Gastrocnemius medialis (tissue), 4 donors: ENCODE measurements at places on chromosomes 11 and 22. TPM values are rescaled to one million over a fixed set of nuclear protein-coding genes. Genes with fewer than 3 reads are reported as not detected.

NLRP14 gene
- not detected for total RNA-seq

POU2AF3 gene
- not detected for total RNA-seq

GRCh38 chr22:41910050-41911000, 4.5 kb downstream of the SHISA8 start:
- peak; percentile 29 for DNase-seq
- H3K27ac ChIP-seq: no peak overlapping the region
- peaks cover 38% of the 10 kb centered on the region for H3K27me3 ChIP-seq
- peaks cover 5% of the 10 kb centered on the region for H3K4me1 ChIP-seq
- H3K4me3 ChIP-seq: peak overlapping the region; percentile 47

GRCh38 chr11:94217705-94218104, 86.7 kb upstream of the IZUMO1R start:
- DNase-seq: no peak
- H3K4me3 ChIP-seq: no peak overlapping the region
- no peak overlapping the region for H3K27ac ChIP-seq
- H3K4me1 ChIP-seq: no peaks in the 10 kb centered on the region
- no peaks in the 10 kb centered on the region for H3K36me3 ChIP-seq
- H3K27me3 ChIP-seq: no peaks in the 10 kb centered on the region

DNA sequence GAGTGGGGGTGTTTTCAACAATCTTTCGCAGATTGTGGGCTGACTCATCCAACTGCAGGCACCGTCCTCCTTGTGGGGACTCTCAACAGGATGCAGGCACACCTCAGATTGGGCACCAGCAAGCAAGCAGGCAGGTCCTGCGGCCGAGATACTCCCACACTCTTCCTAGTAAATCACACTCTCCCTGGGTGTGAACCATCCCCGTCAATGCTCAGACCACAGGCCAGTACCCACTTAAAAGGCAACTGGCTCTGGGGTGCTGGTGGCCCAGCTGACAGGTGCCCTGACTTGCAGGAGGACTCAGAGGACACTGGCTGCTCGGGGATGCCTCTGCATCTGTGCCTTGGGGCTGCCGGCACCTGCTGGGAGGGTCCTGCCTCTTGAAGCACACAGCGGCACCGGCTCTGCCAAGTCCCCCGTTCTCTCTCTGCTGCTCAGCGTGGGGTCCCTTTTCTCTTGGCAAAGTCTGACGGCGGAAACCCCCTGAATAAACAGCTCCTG, 282.5 kb downstream of the CTTN start:
- H3K27me3 ChIP-seq: no peaks in the 10 kb centered on the region
- no peak for DNase-seq
- H3K4me3 ChIP-seq: no peak overlapping the region
- H3K27ac ChIP-seq: no peak overlapping the region
- no peaks in the 10 kb centered on the region for H3K36me3 ChIP-seq
